ENCODE measurements at places on chromosomes 12 and 14. TPM values are rescaled to one million over a fixed set of nuclear protein-coding genes. Genes with fewer than 3 reads are reported as not detected.
A peak's percentile ranks its signal among the peaks of the same experiment; 100 is the strongest.

DNA sequence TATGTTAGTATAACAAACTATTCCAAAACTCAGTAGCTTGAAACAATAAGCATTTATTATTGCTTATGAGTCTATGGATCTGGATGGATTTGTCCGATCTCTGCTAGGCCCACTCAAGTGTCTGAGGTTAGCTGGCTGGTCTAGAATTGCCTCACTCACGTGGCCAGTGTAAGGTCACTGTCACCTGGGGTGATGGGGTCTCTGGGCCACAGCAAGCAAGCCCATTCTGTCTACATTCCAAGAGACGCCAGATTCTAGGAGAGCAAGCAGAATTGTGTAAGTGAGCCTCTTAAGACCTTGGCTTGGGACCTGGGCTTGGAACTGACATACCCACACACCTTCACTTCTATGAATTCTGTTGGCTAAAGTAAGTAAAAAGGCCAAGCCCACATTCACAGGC lies 80.2 kb downstream of the STON2 start:
- DNase-seq, result no peak

DNA sequence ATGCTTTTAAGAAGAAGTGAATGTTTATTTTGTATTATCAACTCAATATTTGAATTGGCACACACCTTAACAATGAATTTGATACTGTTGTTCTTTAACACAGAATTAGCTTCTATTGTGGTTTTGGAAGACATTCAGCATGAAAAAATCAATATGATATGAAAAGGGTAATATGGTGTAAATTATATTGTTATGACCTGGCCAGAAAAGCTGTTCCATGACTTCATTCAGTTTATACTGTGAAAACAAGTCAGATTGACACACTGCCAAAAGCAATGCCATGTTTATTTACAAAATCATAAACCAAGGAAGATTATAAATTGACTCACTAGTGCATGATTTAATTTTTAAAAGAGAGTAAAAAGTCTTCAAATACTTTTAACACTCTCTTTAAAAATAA lies 851.4 kb upstream of the SEL1L start:
- DNase-seq, result no peak

GRCh38 chr14:23306412-23307145 lies at the start of gene BCL2L2:
BCL2L2 (plus strand) TSS chr14:23306833; CDS start chr14:23307768, 935 bp downstream.
- DNase-seq, result peak; percentile 89

- no peak for DNase-seq
These were observed 5.3 kb downstream of the NAV3 start for GRCh38 chr12:77835969-77836368.

GRCh38 chr14:72594099-72594901 lies 299.6 kb downstream of the DPF3 start:
- no peak for DNase-seq

DNA sequence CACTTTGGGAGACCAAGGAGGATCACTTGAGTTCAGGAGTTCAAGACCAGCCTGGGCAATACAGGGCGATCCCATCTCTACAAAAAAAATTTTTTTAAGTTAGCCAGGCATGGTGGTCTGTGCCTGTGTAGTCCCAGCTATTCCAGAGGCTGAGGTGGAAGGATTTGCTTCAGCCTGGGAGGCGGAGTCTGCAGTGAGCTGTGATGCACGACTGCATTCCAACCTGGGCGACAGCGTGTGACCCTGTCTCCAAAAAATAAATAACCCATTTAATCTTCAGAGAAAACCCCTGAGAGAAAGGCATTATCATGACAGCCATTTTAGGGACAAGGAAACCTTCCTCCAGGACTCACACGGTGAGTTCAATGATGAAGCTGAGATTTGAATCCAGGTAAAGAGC lies 3.7 kb upstream of the FKBP4 start:
- DNase-seq, result no peak

- no peak for DNase-seq
These were observed 612 bp upstream of the RBM23 start for GRCh38 chr14:22919601-22919921.

DNA sequence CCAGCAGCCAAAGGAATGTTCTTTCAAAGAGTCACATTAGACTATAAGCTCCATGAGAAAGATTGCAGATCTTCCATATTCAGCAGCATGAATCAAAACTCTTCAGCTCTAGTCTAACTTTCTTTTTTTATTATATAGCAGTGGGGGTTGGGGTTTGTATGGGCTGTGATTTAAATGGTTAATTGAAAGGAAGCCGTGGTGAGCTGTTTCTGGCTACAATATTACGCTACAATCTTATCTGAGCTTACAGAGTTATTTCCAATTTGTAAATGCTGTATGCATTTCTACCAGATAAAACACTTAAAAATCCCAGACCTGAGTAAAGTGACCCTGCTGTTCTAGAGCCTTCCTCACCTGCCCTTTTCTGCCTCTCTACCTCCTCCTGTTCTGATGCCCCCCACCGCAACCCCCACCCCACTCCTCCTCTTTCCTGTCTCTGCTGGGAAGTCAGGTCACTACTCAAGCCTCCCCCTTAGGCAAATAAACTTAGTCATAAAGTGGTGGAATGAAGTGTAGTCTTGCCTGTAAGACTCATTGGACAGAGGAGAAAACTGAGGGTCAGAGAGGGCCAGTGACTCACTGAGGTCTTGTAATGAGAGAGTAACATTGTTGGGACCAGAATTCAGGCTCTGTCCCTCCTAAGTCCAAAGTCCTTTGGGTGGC lies 1089.5 kb downstream of the BCL11B start:
- no peak for DNase-seq

GRCh38 chr14:98937712-98938505 lies 334.1 kb downstream of the BCL11B start:
- DNase-seq, result no peak

GRCh38 chr14:79721399-79722084 lies 489.8 kb downstream of the DIO2 start:
- DNase-seq, result no peak

DNA sequence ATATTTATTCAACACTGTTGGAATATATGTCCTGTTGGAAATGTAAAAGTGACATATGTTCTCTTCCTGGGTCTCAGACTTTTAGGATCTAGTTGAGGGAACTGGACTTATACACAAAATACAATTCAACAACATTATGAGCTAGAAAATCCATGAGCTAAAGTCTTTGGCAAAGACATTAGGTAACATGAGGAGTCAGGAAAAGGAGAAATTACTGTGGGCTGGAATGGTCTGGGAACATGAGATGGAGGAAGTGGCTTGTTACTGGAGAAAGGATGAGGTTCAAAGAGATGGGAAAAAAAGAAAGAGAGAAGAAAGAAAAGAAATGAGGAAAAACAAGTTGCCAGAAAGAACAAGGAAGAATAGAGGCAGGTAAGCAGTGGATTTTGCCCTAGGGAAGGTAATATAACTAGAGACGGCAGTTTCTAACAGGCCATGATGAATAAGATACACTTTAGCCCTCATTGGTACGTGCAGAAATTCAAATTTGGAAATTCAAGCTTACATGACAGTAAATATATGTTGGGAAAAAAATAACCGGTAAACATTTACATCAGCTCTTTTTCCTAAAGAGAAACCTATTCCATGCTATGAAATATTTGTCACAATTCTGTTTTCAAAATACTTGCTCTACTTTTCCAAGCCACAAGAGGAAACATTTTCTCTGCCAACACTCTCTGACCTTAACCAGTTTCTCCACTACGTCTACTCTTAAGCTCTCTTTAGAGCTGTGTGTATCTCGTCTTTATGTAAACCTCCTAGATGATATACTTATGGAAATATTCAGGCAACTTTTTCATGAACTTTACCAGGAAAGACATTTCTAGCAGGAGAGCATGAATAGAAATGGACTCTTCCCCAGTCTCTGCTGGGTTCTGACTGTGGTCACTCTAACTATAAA lies 268.8 kb upstream of the BTG1 start:
- no peak for DNase-seq

GRCh38 chr12:83796531-83796930 lies 1109.8 kb downstream of the TMTC2 start:
- DNase-seq, result no peak

Gene DIO3
- polyA plus RNA-seq, result 0.14 TPM

Gene IRF9
- 68.0 TPM for polyA plus RNA-seq

Gene RND1
- polyA plus RNA-seq, result 3.1 TPM

Gene CLEC9A
- polyA plus RNA-seq, result 0.55 TPM

Gene MYBPC1
- not detected for polyA plus RNA-seq

Gene KLHL33
- 0.46 TPM for polyA plus RNA-seq
